Kidney tubule cell (primary cell): ENCODE measurements at places on chromosomes 2 and 18.

DNA sequence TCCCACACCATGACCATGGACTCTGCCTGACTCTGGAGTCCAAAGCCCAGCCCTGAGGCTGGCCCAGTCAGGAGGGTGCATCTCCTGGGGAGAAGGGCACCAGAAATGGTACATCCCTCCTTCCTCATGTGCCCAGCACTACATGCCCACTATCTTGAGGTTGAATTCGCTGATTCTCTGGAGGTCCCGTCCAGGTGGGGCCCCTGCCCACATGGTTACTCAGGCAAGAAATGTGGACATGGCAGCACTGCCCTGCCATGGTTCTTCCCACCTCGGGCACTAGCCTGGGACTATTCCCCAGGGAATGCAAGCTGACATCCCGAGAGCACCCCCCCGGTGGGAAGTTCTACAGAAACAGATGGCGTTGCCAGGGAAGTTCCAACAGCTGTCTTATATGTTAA lies 15.3 kb upstream of the HES6 start:
- no peak for DNase-seq

DNA sequence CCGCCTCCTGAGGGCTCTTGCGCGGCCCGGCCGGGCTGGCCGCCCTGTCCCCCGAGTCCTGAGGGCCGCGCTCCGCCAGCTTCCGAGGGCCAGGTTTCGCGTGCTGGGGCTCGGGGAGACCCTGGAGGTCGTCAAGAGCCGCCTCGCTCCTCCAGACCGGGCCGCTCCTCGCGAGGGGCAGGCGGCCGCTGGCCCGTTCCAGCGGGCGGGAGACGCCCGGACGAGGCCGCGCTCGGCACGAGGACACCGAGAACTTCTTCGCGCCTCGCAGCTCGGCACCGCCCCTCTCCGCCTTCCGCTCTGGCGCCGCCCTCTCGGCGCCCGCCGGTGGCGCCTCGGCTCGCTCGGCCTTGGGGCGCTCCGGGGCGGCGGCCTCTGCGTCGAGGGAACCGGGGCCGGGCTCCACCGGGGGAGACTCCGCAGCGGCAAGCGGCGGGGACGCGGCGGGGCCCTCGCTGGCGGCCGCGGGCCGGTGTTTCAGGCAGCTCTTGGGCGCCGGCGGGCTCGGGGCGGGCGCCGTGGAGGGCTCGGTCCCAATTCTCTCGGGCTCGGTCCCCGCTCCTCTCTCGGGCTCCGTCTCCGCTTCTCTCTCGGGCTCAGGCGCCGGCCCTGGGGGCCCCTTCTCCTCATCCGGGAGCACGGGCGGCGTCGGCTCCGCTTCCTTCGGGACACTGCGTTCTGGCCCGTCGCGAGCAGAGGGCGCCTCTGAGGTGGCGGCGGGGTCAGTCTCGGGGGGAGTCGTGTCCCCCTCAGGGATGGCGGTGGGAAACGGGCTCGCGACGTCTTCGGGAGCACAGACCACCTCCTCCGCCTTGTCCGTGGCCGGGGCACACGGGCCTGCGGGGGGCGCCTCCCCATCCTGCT lies 91.6 kb upstream of the MGAT4A start:
- peak; percentile 26 for DNase-seq

DNA sequence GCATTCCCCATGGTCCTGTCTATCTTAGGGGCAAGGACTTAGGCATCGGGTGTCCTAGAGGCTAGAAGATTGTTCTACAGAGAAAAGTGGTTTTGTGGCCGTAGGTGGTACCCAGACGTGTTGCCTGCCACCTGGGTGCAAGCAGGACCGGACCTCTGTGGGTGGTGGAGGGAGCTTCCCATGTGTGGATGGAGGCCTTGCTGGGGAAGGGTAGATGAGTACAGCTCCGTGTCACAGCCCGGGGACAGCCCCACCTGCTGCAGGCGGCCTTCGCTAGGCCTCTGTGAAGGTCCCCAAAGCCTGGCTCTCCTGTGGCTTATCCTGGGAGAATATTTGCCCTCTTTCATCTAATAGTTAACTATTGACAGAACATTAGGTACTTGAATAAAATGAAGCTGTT lies 25.3 kb downstream of the CTIF start:
- no peak for DNase-seq

- peak; percentile 67 for DNase-seq
Observed at GRCh38 chr2:169091761-169092519, 22.6 kb downstream of the DHRS9 start.

GRCh38 chr2:158600155-158600802 lies 143.5 kb downstream of the PKP4 start:
- DNase-seq: peak; percentile 92

- DNase-seq: no peak
Observed at GRCh38 chr2:113257516-113258264, 21.0 kb downstream of the PAX8 start.

DNA sequence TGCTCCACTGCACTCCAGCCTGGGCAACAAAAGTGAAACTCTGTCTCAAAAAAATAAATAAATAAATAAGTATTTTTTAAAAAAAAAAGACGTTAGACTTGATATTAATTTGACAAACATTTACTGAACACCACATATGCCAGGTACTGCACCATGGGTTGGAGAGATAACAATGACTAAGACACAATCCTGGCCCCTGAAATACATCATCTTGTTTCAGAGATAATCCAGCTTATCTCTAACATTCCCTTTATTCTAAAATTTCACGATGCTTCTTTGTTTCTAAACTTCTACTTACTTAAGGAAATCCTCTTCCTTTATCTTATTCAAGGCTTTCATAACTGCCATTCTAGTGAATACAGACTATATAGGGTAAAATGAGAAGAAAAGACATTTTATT lies 55.0 kb upstream of the PEX13 start:
- no peak for DNase-seq

DNA sequence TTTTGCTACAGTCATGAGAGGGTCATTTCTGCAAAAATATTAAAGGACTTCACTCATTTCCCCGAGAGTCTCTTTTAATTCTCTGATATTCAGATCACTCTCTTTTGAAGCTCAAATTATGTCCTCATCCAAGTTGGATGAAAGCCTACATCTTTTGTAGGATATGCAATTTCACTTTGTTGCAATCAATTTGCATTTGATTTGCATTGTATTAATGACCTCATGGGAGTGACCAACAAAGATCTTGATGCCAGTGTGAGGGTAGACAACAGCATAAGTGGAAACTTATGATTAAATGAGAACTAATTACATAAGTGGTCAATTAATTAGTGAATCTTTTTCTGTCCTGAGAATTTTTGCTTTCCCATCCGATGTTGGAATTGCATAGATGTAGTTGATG lies 60.3 kb upstream of the UPP2 start:
- no peak for DNase-seq

GRCh38 chr18:3012136-3013023 lies 564 bp downstream of the LPIN2 start:
- peak; percentile 9 for DNase-seq

GRCh38 chr2:118386641-118387302 lies 298.5 kb downstream of the INSIG2 start:
- peak; percentile 90 for DNase-seq

DNA sequence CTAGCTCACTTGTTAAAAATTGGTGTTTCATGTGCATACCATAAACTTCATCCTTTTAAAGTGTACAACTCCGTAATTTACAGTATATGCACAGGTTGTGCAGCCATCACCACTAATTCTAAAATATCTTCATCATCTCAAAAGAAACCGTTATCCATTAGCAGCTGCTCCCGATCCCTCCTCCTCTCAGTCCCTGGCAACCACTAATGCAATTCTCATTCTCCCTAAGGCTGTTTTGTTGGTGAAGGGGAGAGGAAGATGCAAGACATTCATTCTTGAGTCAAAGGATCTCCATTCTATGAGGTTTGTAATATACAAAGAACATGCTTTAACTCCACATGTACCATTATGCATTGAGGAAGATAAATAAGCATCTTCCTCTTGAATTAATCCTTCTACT lies 48.6 kb downstream of the RNU4ATAC start:
- no peak for DNase-seq

- peak; percentile 85 for DNase-seq
Observed at GRCh38 chr2:127400897-127401756, 13.4 kb upstream of the MAP3K2 start.

DNA sequence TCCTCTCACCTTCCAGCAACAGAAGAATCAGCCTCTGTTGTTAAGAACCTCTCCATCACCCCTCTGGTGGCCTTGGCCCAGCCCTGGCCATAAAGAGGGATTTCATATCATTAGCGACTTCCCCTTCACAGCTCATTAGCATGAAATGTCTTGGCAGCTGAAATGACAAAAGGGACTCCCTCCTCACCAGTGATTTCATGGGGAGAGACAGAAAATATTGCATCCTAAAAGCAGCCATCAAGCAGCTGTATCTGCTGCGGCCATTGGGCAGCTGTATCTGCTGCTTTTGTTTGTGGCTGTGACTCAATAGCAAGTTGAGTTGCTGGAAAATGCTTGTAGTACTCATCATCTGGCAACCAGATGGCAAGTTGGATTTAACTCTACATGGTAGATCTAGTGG lies 105.9 kb upstream of the RMDN2 start:
- DNase-seq: no peak

DNA sequence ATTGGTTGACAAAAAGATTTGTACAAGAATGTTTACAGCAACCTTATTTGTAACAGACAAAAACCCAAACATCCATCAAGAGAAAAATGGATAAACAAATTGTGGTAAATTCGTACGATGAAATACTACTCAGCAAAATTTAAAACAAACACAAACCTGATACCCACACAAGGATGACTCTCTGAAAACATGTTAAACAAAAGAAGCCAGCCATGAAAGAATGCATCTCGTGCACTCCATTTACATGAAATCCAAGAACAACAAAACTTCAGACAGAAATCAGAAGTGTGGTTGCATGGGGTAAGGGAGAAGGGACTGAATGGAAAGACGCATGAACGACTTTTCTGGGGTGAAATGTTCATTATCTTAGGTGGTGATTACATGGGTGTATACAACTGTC lies 93.4 kb downstream of the SLC25A12 start:
- no peak for DNase-seq

- DNase-seq: no peak
Observed at GRCh38 chr2:113905886-113906285, 16.0 kb downstream of the ACTR3 start.

GRCh38 chr2:95356821-95357700 lies 45.4 kb upstream of the FAHD2A start:
- DNase-seq: no peak

DNA sequence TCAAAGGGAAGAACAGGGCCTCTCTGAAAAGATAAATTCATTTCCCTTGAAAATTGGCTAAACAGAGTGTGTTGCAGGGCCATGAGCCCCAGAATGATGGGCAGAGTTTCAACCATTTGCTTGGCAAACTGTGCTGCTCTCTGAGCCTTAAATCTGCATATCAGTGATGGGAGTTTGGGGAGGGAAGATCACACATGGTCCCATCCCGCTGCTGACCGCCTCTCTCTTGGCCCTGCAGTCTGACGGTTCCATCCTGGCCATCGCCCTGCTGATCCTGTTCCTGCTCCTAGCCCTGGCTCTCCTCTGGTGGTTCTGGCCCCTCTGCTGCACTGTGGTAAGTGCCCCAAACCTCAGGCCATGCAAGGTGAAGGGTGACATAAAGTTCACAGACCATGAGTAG lies 139.0 kb downstream of the ANTXR1 start:
- DNase-seq: no peak

DNA sequence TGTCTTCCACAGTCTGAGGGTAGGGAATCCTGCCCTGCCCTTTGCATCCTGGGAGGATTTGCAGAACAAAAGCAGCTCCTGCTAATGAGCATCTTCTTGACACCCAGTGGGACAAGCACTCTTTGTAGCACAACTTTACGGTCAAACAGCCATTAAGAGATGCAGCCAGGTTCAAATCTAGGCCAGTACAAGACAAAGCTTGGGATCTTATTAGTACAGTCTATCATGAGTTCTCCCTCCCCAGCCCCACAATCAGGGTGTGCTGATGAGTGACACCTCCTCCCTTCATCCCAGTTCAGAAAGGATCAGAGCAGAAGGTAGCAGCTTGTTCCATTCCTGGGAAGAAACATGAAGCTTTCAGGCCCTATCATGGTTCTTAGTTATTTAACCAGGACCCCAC lies 41.9 kb downstream of the MARCO start:
- DNase-seq: no peak

DNA sequence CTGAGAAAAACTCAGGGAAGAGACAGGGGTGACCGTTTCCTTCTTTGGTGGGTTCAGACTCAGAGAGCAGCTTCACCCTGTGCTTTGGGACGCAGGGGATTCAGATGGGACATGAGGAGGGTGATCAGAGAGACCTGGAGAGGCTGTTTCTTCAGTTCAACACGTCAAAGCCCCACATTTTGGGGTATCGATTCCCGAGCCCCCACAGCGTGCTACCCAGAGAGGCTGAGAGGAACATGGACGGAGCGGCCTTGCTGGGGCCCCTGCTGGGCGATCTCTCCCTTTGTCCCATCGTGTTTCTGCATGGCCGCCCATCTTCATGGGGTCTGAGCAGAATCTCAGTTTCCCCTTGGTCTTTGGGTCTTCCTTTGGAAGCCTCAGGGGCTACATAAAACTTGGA lies 38.2 kb upstream of the PXDN start:
- DNase-seq: no peak

GRCh38 chr2:142254031-142254430 lies 123.2 kb upstream of the LRP1B start:
- no peak for DNase-seq

GRCh38 chr2:186059096-186059495 lies 320.5 kb downstream of the FSIP2 start:
- DNase-seq: no peak

GRCh38 chr2:161754379-161754778 lies 130.2 kb downstream of the SLC4A10 start:
- DNase-seq: no peak

- peak; percentile 31 for DNase-seq
Observed at GRCh38 chr2:121049131-121049530, 235.9 kb downstream of the TFCP2L1 start.

DNA sequence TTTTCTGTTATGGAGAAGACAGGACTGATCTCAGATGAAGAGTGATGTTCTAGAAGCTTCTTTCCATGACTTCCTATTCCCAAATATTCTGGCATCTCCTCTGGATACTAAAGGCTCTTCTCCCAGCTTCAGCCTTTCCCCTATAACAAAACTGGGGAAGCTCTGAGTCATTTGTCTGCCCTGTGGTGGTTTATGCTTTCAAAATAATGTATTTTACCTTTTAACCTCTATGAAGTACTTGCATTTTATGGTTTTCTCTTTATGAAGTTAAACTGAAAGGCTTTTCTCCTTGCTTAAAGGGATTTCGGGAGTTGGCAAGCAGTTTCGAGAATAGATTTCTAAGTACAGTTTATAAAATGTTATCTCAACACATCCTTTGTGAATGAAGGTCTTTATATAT lies 104.4 kb downstream of the TANC1 start:
- no peak for DNase-seq

DNA sequence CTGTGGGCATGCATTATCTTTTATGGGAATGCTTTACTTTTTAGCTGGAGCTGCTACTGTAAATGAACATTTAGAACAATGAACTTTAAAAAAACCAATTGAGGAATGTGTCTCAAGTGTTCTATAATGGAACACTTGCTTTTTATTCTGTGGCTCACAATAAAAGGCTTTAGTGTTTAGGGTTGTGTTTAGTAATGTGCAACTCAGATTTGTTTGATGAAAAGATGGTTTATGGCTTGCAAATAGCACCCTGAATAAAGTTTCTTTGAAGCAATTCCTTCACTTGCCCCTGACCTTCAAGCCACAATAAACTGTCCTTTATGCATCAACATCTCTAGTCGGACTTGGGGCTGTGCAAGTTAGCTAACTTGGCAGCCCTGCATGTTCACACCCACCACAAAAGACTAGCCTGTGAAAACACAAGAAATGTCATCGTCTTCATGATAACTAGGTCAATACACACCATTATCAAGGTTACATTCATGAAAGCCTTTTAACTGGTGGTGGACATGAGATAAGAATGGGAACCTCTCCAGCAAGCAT lies 98.7 kb downstream of the MYO1B start:
- no peak for DNase-seq

- no peak for DNase-seq
Observed at GRCh38 chr2:224058048-224058775, 19.1 kb upstream of the SERPINE2 start.
